ENCODE measurements at places on chromosomes 12 and 14. TPM values are rescaled to one million over a fixed set of nuclear protein-coding genes. Genes with fewer than 3 reads are reported as not detected.

DNA sequence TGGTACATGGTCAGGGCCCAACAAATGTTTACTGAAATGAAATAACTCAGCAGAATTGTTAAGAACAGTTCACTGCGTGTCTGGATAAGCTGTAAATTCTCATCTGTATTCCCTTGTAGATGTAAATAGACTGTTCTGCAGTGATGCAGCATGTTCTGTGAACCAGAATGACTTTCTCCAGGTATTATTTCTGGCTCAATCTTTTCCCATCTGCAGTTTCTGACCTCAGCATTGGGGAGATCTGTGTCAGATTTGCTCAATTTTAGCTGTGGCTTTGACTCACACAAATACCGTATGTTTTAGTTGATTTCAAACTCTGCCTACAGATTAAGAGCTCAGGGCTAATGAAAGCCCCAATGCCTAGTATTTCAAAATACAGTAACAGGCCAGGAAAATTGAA, 49.2 kb upstream of the DICER1 start:
- no peak for DNase-seq

- DNase-seq, result no peak
These were observed 451.3 kb downstream of the SNAPC1 start for GRCh38 chr14:62213516-62213915.

DNA sequence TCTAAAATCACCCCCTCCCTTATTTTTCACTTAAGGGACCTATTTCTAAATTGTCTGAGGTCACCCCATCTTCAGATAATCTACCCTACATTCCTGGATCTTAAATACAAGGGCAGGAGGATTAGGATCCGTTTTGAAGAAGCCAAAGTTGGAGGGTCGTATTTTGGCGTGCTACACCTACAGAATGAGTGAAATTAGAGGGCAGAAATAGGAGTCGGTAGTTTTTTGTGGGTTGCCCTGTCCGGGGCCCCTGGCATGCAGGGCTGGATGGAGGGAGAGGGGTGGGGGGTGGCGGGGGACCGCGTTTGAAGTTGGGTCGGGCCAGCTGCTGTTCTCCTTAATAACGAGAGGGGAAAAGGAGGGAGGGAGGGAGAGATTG, 300 bp upstream of the CCND2 start:
- DNase-seq, result no peak

DNA sequence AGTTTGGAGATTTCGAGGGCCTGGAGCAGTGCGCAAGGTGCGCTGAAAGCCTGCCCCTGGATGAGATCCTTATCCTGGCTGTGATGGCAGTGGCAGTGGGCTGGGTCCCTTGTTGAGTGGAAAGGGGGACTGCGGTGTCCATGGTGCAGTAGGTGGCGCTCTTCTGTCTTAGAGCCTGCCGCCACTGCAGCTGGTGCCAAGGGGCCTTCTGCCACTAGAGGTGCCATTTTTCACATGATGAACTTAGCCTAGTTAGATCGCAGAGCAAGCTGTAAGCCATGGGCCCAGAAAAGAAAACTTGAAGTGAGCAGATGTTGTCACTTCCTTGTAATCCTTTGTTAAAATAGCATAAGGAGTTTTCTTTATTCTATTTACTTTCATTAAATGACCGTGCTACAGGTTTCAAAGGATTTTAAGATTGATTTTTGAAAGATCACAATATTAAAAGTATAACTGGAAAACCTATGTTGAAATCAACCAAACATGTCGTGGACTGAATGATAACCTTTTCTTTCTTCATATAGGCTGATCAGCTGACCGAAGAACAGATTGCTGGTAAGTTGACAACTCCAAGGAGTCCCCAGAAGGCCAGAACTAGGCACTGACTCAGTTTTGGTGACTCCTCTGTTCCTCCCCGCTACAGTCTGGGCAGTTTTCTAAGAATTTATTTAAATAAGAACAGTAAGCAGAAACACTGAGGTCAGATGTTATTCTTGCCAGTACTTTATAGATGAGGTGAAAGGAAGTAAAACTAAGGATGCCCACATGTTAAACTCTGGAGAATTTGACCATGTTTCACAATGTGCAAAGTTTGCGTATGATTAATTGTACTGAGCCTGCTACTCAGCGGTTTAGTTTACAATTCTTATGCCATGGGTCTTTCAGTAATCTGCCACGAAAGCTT, 3.0 kb downstream of the CALM1 start:
- DNase-seq, result peak; percentile 85

GRCh38 chr14:75697918-75698317, 36.9 kb downstream of the TTLL5 start:
- no peak for DNase-seq

DNA sequence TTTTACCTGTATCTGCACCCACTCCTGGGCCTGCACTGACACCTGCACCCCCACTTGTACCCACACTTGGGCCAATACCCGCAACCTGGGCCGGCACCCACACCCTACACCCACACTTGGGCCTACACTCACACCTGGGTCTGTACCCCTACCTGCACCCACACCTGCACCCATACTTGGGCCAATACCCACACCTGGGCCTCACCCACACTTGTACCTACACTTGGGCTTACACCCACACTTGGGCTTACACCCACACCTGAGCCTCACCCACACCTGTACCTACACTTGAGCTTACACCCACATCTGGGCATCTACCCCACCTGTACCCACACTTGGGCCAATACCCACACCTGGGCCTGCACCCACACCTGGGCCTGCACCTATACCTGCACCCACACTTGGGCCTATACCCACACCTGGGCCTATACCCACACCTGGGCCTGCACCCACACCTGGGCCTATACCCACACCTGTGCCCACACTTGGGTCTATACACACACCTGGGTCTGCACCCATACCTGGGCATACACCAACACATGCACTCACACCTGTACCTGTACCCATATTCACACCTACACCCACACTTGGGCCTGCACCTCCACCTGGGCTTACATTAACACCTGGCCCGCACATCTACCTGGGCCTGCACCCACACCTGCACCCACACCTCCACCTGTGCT, 39.2 kb downstream of the DAO start:
- no peak for DNase-seq

DNA sequence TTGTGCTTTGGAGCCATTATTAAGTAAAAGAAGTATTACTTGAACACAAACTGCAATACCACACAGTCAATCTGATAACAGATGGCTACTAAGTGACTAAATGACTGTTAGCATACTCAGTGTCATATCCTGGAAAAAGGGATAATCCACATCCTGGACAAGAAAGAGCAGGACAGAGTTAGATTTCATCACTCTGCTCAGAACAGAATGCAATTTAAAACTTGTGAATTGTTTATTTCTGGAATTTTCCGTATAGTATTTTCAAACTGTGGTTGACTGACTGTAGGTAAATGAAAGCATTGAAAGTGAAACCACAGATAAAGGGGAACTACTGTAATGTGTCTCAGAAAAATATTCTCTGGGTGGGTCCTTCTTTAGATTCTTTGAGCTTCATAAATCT, 458.8 kb downstream of the TMEM117 start:
- DNase-seq, result no peak

- no peak for DNase-seq
These were observed 25.0 kb downstream of the SNX6 start for GRCh38 chr14:34604995-34605394.

GRCh38 chr14:64721391-64721791, 17.2 kb downstream of the PLEKHG3 start:
- DNase-seq, result no peak

Gene APEX1
- 308 TPM for total RNA-seq

Gene TMEM63C
- total RNA-seq, result 8.8 TPM

Gene OR6J1
- total RNA-seq, result not detected

Gene FSCB
- total RNA-seq, result not detected

Gene NEUROD4
- total RNA-seq, result not detected

Gene HCFC2
- total RNA-seq, result 1.6 TPM

Gene AKAP6
- 0.63 TPM for total RNA-seq

All from WTC11 (cell line).